ENCODE measurements at places on chromosomes 16 and 17.

- no peak for DNase-seq
Measured at GRCh38 chr17:17877529-17878358, 41.0 kb upstream of the SREBF1 start.

GRCh38 chr17:74185571-74186185, 17.8 kb upstream of the RPL38 start:
- no peak for DNase-seq

DNA sequence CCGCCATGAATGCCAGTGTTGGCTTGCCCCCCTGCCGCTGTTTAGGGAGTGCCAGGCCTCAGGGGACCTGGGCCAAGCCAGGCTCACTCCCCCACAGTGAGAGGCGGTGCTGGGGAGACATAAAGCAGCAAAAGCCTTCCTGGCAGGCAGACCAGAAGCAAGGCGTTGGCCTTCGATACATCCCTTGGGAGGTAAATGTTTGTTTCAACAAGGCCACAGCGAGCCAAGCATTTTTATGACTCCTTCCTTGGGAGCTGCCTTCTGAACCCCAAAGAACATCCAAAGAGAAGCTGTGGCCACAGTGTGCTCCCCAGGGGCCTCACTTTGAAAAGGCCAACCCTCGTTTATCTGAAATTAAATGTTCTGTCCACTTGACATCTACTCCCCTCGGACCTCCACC, 119.7 kb upstream of the CIBAR2 start:
- no peak for DNase-seq

- DNase-seq: no peak
Measured at GRCh38 chr17:34377078-34377823, 14.2 kb upstream of the CCL1 start.

- no peak for DNase-seq
Measured at GRCh38 chr17:57715981-57716380, 29.1 kb downstream of the CCDC182 start.

GRCh38 chr17:8420041-8420934, 15.4 kb upstream of the NDEL1 start:
- no peak for DNase-seq

GRCh38 chr17:70447588-70447987, 278.3 kb downstream of the KCNJ2 start:
- no peak for DNase-seq

DNA sequence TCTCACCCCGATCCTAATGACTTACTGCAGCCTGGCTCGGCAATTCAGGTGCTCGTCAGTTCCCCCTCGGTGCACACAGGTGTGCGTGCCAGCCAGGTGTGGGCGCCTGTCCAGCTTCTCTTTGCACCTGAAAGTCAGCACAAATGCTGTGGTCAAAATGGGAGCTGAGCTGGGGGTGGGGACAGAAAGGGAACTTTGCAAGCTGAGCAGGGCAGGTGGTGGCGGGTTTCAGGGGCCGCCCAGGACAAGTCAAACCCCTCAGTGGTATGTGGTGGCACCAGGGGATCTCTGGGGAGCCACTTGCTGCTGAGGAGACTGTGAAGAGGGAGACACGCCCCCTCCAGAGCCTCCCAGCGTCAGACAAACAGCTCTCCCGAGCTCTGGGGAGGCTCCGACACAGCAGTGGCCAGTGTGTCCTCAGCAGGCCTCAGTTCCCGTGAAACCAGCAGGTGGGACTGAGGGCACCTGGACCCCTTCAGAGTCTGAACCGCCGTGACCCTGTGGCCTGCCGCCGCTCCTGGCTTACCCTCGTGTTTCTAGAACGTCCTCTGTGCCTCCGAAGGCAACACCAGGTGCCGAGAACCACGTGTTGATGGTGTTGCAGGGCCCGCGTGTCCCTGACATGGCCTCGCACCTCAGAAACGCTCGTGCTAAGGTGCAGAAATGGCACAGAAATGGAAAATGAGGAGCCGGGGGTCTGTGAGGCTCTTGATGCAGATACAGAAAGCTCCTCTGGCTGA, 233.5 kb upstream of the TNRC6C start:
- DNase-seq: no peak

DNA sequence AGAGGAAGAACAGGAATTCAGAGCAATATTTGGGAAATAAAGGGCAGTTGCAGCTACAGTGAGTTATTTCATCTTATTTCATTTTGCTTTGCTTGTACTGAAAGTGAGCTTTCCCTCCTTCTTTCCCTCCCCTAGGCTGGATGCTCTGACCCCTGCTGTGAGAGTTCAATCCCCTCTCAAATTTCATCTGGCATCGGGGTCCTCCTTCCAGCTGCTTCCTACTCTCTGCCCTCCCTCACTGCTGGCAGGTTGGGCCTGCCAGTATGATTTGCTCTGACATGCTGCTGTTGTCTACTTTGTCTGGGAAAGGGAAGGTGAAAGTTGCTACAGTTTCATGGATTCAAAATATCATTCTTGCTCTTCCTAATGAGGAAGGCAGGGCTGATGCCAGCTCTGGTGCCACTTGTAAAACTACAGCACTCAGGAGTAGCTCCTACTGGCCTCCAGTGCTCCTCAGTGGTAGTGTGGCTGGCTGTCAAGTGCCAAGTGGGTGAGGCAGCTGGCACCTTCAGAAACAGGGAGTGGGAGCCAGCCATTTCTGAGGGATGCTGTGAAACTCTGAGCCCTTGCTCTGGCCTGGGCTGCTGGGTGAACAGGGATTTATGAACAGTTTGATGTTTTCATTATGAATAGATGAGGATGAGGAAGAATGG, 408.6 kb downstream of the HAPSTR1 start:
- no peak for DNase-seq

GRCh38 chr17:46039592-46040186, 40.6 kb downstream of the STH start:
- no peak for DNase-seq

DNA sequence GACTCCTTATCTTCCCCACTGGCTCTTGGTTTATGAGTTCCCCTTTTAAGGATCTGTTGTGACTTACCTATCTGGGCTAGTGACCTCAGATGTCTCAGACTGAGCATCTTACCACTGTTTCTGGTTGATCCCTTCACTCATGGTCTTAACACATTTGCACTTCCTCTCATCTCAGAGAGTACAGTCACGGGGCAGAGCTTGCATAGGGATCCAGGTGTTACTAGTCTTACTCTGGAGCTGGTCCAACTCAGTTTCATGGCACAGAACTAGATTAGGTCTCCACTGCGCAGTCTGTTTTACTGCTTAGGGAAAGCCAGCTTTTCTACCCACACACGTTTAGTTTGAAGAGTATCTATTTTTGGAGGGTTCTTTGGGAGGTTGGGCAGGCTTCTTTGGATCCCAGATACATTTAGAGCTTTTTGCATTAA, 10.2 kb downstream of the GABARAPL2 start:
- no peak for DNase-seq

All from CD4-positive, alpha-beta T cell treated with Interleukin-6 for 4 hours (primary cell).